Stimulated activated CD8-positive, alpha-beta memory T cell treated with anti-CD3 and anti-CD28 coated beads, Interleukin-7, amount 100 ng/mL, for 1 hour (primary cell): ENCODE measurements at places on chromosomes 6 and 20.

- DNase-seq = no peak
Measured at GRCh38 chr6:109740787-109741186, 49.7 kb downstream of the FIG4 start.

GRCh38 chr6:158213925-158214674 lies 46.0 kb downstream of the GTF2H5 start:
- peak; percentile 8 for DNase-seq

DNA sequence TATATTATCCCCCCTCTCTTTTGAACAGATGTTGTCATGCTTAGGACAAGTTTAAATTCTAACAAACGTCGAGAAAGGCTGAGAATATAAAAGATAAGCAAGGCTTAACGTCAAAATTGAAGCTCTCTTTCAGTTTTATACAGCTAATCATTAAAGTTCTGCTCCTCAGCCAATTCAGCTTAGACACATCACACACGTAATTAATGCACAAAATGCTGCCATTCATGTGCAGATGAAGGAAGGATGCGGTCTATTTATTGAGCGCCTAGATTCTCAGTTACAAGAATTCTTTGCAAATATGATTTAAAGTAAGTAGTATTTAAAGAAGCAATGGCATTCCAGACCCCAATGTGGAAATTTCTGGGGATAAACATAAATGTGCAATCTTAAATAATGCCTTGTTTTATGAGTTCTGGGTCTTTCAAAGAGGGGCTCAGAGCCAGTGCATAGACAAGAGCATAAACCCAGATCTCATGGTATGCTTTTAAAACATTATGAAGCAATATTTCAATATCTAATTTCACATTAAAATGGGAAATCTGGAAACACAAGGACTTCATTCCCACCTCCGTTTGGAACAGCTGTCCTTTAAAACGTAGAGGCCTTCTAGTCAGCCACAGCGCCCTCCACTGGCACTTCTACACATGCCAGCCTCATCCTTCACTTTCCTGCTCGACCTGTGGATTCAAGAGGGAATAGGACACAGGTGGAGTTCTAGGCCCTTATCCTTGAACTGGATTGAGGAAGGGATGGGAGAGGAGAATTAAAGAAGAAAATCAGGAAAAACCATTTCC lies 85.8 kb downstream of the LYRM4 start:
- DNase-seq = no peak

- DNase-seq = no peak
Measured at GRCh38 chr6:39177130-39177529, 52.1 kb downstream of the KCNK5 start.

DNA sequence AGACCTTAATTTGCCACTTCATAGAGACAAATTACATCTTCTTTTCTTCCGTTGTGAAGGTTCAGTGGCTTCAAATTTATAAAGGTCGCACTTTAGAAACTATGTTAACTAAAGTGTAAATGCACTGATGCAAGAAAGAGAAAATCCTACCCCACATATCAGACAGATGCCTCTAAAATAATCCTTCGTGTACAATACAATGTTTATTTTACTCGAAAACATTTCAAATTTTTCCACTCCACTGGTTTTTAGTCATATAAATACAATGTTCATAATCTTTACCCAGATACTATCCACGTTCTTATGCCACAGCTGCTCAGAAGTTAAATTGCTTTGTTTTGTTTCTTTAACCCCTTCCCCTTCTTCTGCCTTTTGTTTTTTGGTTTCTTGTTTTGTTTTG lies 140.3 kb upstream of the LAMP5 start:
- DNase-seq = no peak

GRCh38 chr6:14639983-14640599 lies 522.5 kb downstream of the CD83 start:
- DNase-seq = no peak

GRCh38 chr6:21653323-21653722 lies 59.8 kb downstream of the SOX4 start:
- DNase-seq = no peak

GRCh38 chr6:139580592-139581484 lies 206.4 kb upstream of the CITED2 start:
- DNase-seq = no peak

DNA sequence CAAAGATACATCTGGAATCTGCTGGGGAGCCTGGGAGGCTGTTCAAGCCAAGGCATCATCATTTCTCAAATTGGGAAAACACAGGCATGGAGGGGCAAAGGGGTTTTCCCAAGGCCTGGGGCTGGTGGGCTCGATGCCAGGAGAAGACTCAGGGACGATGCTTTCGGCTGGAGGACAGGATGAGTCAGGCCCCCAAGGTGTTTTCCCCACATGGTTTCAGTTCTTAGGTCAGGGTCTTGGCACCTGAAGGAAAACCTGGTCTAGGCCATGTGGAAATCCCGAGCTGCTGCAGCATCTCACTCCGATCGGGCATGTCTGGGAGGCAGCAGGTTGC lies 348.1 kb downstream of the CDC5L start:
- no peak for DNase-seq

DNA sequence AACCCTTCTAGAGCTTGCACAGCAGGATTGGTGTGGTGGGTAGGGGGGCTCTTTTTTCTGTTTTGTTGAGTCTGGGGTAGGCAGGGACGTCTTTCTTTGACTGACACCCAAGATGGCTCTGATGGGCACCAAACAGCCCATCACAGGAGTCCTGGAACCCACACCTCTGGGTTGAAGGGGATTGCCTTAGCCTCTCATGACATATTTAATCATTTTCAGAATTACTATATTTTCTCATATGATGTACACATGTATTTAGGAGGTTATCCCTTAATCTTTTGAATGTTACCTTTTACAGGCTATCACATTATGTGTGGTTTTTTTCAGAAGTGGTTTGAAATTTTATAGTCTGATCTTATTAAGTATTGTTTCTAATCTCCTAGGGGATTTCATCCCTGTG lies 64.6 kb downstream of the RPP40 start:
- DNase-seq = no peak

- no peak for DNase-seq
Measured at GRCh38 chr6:7680393-7681075, 45.4 kb upstream of the BMP6 start.

GRCh38 chr20:24679448-24680047 lies 210.1 kb downstream of the SYNDIG1 start:
- DNase-seq = no peak

- no peak for DNase-seq
Measured at GRCh38 chr6:119781365-119781764, 431.8 kb upstream of the MAN1A1 start.

DNA sequence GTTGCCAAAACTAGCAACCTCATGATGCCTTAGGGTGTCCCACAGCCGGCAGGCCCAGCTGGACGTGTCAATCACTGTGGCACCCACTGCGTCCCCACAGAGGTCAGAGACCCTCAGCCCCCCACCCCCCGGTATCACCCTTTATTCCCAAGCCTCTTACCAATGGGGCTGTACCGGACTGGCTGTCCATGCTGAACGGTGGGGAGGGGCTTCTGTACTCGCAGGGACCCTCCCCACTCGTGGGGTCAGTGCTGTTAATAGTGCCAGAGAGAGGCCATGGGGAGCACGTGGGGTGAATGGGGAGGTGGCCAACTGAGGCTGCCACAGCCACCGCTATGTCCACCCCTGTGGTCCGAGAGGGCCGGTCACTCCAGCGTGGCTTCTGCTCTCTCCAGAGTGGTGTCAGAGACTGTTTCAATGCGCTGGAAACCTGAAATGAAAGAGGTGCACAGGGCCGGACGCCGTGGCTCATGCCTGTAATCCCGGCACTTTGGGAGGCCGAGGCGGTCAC lies 68.6 kb downstream of the THBS2 start:
- DNase-seq = no peak

DNA sequence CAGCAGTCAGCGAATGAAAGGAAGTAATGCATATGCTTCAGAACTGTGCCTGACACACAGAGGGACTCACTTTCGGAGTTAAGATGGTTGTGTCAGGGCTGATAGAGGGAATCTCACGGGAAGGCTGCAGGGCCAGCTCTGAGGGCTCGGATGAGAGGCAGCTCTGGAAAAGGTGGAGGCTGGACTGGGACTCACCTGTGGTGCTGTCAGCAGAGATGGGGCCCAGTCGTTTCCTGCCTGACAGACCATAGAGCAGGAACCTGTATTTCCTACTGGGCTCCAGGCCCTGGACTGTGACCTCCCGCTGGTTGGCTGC lies 9.3 kb downstream of the CYP21A2 start:
- DNase-seq = no peak

DNA sequence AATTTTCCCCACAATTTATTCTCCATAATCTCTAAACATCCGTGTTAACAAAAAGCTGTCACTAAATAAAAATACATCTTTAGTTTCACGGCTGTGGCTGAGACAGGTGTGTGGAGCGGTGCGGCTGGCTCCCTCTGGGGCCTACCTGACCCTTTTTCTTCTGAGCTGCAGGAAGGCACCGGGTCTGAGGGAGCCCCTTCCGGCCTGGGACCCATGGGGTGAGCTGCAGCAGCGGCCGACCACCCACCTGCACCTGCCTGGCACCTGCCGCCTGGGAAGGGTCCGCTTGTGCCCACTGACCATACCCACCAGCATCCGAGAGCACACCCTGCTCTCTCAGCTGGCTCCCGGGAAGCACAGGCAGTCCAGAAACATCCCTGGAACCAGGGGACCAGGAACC lies 41.5 kb upstream of the FNDC1 start:
- no peak for DNase-seq

DNA sequence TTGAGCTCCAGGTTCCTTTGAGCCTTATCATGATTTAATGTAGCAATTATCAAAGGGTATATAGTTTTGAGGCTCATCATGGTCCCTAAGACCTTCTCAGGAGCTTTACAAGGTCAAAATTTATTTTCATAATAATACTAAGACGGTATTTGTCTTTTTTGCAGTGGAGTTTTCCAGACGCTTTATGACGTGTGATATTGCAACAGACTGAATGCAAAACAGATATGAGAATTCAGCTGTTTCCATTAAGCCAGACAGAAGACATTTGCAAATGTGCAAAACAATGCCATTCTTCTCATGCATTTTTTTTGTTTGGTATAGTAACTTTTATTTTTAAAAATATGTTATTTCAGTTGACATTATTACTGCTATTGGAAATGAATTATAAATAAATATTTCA lies 24.7 kb upstream of the CNKSR3 start:
- no peak for DNase-seq

GRCh38 chr6:110188791-110189190 lies 8.6 kb downstream of the CDC40 start:
- no peak for DNase-seq

DNA sequence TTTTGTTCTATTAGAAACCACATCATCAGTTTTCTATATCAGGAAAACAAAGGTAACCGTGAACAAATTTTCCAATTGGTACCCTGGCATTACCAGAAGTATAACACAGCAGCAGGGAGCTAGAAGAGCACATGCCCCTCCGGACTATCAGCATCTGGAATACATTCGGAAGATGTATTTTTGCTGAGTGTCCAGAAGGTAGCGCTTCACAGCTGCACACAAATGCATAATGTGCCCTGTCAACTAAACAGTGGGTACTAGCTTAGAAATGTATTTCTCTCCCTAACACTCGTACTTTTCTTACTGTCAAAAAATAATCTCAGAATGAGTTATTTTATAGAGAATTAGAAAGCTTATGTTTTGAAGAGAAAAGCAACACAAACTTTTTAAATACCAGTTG lies 77.6 kb downstream of the HUS1B start:
- DNase-seq = no peak

GRCh38 chr6:28315628-28316027 lies 20.3 kb downstream of the ZSCAN31 start:
- DNase-seq = no peak

DNA sequence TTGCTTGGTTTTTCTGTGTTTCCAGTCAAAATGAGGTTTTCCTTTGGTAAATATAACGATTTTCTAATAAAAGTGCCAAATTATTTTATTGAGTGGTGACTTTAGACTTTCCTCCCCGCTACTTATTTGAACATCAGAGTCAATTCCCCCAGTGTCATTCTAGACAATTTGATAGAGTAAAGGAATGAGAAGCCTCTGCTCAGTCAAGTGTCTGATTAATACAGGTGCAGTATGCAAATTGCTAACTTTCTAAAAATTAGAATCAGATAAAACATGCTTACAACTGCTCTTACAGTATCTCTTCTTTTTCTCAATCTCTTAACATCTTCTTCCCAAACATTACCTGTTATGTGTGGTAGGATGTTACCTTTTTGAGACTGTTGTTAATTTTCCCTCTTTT lies 148.7 kb downstream of the CD83 start:
- DNase-seq = no peak

- DNase-seq = no peak
Measured at GRCh38 chr6:160975162-160975561, 16.4 kb upstream of the MAP3K4 start.

GRCh38 chr6:160461641-160462040 lies 113.5 kb downstream of the SLC22A3 start:
- no peak for DNase-seq

DNA sequence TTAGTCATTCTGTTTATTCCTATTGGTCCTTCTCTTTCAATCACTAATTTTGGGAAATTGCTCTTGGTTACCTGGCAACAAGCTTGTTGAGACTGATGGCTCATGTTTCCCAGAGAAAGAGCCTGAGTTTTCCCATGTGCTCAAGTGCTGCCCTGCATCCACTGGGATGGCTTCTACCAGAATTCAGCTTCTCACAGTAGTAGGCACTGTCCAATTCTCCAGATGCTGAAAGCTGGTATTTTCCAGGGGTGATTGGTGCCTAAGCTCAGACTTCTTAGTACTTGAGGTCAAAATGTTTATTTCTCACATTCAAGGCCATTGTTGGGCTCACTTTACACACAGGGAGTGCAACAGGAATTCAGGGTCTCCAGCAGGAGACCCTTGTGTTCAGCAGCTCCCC lies 29.1 kb upstream of the SLC2A12 start:
- no peak for DNase-seq

GRCh38 chr20:37726971-37727956 lies 33.4 kb downstream of the CTNNBL1 start:
- no peak for DNase-seq

GRCh38 chr20:41467690-41468089 lies 101.1 kb upstream of the EMILIN3 start:
- DNase-seq = no peak

- no peak for DNase-seq
Measured at GRCh38 chr6:45420083-45420908, 42.6 kb upstream of the SUPT3H start.

- no peak for DNase-seq
Measured at GRCh38 chr6:155872961-155873360, 417.3 kb upstream of the NOX3 start.

DNA sequence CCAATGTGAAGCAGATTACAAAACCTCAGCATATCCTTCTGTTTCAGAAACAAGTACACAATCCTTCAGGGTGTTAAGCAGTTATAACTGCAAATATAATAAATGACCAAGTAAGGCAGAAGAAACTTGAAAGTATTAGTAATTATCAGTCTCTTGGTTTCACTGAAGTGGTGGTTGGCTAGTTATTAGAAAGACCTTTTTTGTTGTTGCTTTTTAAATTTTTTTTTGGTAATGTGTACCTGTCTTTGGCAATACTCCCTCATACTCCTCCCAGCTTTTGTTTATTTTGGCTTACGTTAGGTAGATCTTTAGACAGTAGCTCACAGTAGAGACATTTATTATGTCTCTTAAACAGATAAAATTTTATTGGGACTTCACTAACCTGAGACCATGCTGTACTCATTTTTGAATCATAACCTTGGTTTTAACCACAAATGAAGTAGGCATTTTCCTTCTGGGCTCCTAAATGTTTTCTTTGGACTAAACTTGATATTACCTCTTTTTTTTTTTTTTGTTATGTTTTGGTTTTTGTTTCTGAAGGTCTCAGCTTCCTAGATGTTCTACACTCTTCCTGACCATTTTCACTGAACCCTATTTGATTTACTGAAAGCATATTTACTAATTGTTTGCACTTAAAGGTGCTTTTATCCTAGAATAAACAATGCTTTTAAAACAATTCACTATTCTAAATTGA lies 6.4 kb downstream of the CD2AP start:
- DNase-seq = no peak

- DNase-seq = no peak
Measured at GRCh38 chr6:167452338-167453081, 127.6 kb downstream of the TTLL2 start.
